ENCODE measurements at places on chromosomes 6 and 20. TPM values are rescaled to one million over a fixed set of nuclear protein-coding genes. Genes with fewer than 3 reads are reported as not detected.

Gene MTRF1L
- 13.4 TPM for total RNA-seq

Gene DEFB124
- total RNA-seq: not detected

Gene UNC5CL
- 0.26 TPM for total RNA-seq

Gene BMP7
- total RNA-seq: not detected

Gene LRFN2
- not detected for total RNA-seq
